Gastrocnemius medialis (tissue), 4 donors: ENCODE measurements at places on chromosomes 11 and 22. TPM values are rescaled to one million over a fixed set of nuclear protein-coding genes. Genes with fewer than 3 reads are reported as not detected.

DNA sequence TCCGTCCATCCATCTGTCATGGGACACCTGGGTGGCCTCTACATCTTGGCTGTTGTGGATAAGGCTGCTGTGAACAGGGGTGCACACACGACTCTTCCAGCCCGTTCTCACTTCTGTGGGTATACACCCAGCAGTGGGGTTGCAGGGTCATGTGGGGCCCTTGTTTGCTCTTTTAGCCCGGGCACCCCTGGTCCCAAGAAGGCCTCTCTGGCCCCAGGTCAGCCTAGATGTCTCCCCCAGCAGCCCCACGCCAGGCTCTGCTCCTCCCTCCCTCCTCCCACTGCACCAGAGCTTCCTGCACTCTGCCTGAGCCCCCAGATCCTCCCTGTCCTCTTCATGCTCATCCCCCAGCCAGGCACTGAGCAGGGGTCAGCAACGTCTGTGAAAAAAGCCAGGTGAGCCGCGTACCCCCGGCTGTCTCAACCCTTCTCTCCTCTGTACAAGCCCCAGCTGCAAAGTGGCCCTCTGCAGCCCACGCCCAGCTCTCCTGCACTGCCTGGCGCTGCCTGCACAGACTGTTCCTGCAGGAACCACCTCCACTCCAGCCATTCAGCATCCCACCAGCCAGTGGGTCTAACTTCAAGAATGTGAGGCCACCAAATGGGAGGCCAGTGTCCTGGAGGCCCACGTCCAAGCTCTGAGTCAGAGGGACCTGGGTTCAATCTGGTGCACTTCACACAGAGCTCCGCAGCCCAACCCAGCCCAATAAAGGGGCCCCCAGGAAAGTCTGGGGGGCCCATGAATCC is 1508.9 kb downstream of the BRD1 start:
- DNase-seq, result no peak

GRCh38 chr11:15169815-15170551 is 55.3 kb downstream of the INSC start:
- DNase-seq, result no peak

GRCh38 chr11:75475767-75476650 is 43.0 kb upstream of the KLHL35 start:
- DNase-seq, result peak; percentile 36

DNA sequence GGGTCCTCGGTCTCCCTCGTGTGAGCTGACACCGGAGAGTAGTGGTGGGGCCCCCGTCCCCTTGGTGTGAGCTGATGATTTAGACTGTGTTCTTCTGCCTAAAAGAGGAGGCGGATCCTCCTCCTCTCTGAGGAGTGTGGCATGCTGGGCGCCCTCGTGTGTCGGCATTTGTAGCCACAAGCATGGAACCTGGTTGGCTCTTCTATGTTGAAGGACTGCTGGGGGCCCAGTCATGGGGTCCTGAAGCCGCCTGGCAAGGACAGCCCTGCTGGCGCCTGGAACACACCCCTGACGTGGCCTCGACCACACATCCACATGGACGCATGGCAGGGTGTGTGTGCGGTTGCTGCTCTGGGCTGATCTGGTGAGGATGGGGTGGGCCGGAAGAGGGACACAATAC is 50.2 kb downstream of the AP2A2 start:
- no peak for DNase-seq

The FXYD2 gene
- not detected for total RNA-seq
